ENCODE measurements at places on chromosomes 4 and X. TPM values are rescaled to one million over a fixed set of nuclear protein-coding genes. Genes with fewer than 3 reads are reported as not detected.

DNA sequence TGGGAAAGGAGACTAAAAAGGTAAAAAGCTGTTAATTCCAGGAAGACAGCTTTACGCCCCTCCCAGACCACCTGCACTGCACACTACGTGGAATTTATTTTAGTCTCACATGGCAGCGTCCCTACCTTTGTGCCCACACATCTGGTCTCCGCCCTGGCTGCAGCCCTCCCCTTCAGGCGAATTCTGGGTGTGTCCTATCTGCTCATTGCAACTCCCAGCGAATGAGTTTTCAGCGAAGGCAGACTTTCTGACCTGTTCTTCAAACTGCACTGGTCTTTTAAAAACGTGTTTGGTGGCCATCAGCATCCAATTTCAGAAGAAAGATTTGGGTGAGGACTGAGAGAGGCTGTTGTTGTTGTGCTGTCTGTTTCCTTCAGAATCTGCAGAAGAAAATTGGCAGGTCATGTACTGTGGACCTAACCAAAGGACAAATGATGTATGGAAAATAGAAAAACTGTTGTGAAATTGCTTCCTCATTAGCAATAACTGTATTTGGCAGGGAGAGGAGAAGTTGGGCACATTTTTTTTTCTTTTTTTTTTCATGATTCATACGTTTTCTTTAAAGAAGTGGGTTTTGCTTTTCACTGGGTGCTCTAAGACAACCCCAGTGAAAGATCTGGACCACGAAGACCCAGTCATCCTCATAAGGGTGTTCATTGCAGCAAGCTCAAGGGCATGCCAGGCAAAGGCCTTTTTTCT is 4.2 kb downstream of the TLR8 start:
- no peak for DNase-seq

GRCh38 chr4:155073852-155074251 is 134.6 kb upstream of the NPY2R start:
- DNase-seq, result no peak

The SPARCL1 gene
- 0.64 TPM for polyA plus RNA-seq

DNA sequence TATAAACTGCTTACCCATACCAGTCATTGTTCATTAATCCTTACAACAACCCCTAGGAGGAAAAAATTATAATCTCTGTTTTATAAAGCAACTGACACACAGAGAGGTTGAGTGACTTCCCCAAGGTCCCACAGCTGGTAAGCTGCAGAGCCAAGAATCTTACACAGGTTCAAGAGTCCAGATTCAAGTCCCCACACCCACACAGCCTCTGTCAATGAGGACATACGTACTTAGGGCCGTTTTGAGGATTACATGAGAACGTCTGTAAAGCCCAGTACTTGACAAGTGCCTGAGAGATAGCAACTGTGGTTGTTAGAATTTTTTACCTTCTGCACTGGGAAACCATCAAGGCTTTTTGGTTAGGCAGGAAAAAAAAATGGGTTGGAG is 556 bp upstream of the SLC25A43 start:
- peak; percentile 11 for DNase-seq

Measured in fibroblast of lung (primary cell).